Fibroblast of gingiva (primary cell): ENCODE measurements at places on chromosomes 11 and 22.

- DNase-seq: no peak
Observed at GRCh38 chr11:110367571-110367970, 62.2 kb upstream of the FDX1 start.

GRCh38 chr11:93005239-93005638 is 35.8 kb downstream of the MTNR1B start:
- peak; percentile 20 for DNase-seq

- DNase-seq: no peak
Observed at GRCh38 chr11:134503100-134503499, 91.1 kb upstream of the B3GAT1 start.

- DNase-seq: no peak
Observed at GRCh38 chr11:100612766-100613165, 74.3 kb upstream of the ARHGAP42 start.

DNA sequence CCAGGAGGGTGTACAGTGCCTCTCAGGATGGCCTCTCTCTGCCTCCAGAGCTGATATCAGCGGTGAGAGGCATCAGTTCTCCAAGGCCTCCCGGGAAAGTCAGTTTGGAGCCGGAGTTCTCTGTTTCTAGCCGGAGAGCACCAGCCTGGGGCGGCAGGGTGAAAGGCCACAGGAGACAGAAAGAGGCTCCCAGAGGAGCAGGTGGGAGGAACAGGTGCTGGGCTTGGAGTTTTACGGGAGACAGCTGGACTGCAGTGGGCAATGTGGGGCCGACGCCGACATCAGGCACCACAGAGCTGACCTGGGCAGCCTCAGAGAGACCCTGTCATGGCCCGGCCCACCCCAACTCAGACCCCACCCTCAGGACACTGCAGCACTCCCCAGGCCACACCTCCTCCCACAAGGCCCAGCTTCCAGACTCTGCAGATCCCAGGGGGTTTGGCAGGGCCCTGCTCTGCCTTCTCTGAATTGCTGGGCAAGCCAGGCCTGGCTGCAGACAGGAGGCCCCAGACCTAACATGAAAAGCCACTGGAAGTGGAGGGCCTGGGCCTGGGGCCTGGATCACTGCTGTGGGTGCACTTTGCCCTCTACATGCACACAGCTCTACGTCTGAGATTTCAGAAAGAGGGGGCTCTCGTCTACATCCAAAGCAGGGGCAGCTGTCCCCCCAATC is 885.6 kb downstream of the BRD1 start:
- DNase-seq: no peak

DNA sequence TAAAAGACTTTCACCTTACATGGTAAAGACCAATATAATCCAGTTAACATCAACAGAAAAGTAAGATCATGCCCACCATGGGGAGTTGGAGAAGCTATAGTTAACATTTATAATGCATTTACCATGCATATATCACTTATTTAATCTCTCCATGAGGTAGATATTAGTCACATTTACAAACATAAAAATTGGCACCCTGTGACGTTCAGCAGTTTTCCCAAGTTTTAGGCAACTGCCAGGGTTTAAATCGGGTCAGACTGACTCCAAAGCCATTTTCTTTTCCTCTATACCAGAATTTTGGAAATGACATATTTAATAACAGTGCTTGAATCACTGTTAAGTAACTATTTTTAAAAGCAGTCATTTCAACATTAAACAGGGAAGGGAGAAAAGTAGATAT is 266.3 kb downstream of the DDX10 start:
- peak; percentile 39 for DNase-seq

- no peak for DNase-seq
Observed at GRCh38 chr11:82092904-82093303, 640.8 kb downstream of the FAM181B start.
